ENCODE measurements at places on chromosomes 16 and 17.

- DNase-seq, result no peak
These were observed 271.1 kb upstream of the CDH11 start for GRCh38 chr16:65392806-65393565.

DNA sequence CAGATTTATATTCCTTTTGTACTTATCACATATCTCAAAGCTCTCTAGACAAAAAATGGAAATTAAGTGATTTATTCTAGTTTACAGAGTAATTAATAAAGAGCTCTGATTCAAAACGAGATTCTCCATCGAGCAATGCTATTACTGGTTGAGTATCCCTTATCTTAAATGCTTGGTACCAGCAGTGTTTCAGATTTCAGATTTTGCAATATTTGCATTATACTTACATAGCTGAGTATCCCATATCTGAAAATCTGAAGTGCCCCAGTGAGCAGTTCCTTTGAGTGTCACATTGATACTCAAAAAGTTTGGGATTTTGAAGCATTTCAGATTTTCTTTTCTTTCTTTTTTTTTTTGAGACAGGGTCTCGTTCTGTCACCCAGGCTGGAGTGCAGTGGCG lies 57.4 kb upstream of the STAC2 start:
- no peak for DNase-seq

DNA sequence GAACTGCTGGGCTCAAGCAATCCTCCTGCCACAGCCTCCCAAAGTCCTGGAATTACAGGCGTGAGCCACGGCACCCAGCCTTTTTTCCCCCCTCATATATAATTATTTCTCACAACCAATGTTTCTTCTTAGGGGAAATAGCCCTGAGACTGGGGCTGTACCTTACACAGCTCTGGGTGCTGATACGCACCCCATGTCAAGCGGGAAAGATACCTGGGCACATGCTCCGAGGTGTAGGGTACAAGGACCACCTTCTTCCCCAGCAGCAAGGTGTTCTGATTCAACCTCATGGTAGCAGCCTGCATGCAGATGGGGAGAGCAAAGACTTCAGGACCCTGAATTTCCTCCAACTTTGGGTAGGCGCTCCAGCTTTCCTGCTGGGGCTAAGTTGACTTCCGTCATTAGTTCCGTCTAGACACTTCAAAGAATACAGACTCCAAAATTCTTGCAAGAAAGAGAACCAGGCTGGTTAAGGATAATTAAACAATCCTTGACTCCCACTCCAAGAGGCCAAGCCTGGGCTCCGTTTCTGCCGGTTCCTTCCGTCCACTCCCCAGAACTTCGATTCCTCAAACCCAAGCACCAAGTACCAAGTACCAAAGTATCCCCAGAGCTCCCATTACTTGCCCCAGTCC lies 619 bp downstream of the NAT9 start:
- no peak for DNase-seq

DNA sequence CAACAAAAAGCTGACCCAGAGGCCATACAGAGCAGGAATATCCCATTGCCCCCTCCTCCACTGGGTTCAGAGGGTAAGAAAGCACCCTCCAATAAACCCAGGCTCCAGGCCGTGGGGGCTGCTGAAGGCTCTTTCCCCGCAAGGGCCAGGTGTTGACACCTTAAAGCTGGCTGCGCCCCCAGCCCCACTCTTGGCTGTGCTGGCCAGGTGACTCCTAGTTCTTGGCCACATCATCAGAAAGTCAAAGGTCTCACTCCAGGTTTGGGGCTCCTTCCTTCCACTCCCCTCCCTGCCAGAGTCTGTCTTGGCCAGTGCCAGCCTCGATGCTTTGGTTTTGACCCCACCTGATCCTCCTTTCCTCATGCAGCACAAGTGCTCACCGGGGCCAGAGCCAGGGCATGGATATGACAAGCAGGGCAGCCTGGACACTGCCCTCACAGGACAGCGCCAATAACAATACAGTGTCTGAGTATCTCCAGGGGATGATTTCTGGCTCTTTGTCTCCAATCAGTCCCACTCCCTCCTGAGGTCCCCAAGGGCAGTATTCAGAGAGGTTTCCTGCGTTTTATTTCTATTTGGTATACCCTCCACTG lies 8.2 kb downstream of the SLC46A1 start:
- no peak for DNase-seq

DNA sequence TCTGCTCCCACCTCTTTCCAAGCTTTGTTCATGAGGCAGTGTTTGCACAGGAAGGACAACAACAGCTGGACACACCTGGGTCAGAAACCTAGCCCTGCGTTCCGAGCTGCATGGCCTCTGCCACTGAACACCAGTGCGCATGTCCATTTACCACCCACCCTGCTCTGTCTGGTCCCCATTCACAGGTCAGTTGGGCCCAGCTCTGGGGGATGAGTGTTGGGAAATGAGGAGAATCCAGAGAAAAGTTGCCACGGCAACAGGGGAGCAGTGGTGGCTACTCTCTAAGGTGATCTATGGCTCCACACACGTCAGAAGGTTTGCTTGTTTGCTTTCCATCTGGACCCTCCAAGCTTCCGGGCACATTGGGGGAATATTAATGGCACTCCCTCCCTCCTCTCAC lies 70.4 kb upstream of the ASIC2 start:
- no peak for DNase-seq

- DNase-seq, result no peak
These were observed 181.5 kb upstream of the MON1B start for GRCh38 chr16:77009453-77009852.

- DNase-seq, result peak; percentile 91
These were observed at the start of gene MTSS2 for GRCh38 chr16:70685938-70686375. TSS of gene MTSS2 (minus strand) at chr16:70686053. CDS start at chr16:70685791, 262 bp downstream.

DNA sequence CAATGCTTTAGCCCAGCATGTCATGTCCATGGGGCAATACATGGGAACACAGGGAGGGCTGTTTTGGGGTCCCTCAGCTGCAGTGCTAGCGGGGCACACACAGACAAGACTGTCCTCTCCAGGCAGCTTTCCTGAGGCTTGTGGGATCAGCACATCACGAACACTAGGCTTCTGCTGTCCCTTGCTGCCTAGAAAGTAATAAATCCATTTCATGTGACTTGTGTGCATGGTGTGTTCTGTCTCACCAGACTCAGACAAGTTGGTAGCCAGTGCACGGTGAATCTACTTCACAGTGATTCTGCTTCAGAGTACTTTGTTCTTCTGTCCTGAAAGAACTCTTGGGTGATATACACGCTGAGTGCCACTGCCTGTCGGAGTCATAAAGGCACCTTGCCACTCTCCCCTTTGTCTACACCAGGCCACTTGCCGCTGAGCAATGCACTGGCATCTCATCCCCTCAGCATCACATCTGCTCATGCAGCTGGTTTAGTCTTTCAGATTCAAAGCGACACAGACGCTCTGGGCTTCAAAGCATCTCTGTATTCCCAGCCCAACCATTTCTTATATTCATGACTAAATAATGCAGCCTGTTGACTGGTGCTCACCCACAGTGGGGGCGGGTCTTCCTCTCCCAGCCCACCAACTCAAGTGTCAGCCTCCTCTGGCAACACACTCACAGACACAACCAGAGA lies 95.2 kb upstream of the COX10 start:
- DNase-seq, result no peak
